Adipocyte (in vitro differentiated cells): ENCODE measurements at places on chromosomes 5 and 9.

DNA sequence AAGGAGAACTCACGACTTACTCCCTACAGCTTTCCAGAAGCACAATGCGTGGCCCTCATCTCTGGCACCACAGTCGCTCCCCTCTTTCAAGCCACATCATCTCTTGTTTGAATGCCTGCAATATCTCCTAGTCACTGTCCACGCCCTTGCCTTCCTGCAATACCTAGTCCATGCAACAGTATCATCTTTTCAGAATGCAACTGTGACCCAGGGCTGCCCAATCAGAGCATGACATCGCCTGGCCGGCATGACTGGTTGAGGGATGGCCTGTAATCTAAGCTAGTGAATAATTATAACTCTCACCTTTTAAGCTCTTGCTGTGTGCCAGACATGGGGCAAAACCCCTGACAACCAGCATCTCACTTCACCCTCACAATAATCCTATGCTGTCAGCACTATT lies 52.5 kb upstream of the CPEB4 start:
- DNase-seq, result no peak

- no peak for DNase-seq
These were observed 14.9 kb downstream of the HMGXB3 start for GRCh38 chr5:150015415-150015814.

- no peak for DNase-seq
These were observed 20.1 kb downstream of the SLC35D2 start for GRCh38 chr9:96363175-96363967.

GRCh38 chr5:14421851-14422250 lies 159.7 kb upstream of the OTULINL start:
- no peak for DNase-seq

DNA sequence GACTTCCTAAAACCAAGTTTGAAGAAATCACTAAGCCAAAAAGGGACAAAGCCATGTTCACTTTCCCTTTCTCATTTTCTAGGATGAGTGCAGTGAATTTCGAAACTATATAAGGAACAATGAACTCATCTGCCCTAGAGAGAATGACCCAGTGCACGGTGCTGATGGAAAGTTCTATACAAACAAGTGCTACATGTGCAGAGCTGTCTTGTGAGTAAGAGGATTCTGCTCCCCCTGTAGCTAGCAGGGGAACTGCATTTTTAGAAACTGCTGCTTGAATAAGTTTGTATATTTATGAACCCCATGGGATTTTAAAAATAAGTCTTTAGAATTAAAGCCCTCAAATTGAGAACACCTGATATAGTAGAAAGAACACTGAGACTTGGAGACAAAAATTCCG lies 42.7 kb upstream of the SPINK14 start:
- DNase-seq, result peak; percentile 15

GRCh38 chr9:138025908-138026307 lies 148.3 kb downstream of the CACNA1B start:
- no peak for DNase-seq

DNA sequence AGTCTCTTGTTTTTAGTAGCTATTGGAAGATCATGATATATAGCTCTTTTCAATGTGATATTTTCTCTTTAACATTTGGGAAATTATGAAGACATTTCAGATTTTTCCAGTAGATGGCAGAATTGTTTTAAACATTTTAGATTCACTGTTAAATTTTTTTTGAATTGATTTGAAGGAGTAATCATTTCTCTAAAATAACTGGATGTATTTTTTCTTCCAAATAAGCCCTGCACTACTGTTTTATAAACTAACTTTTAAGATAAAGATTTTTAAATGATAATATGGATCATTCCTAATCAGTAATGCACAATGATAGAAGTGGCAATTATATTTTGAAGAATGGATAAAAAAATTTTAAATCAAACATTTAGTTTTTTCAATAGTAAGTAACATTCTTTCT lies 14.2 kb downstream of the NDUFAF2 start:
- DNase-seq, result peak; percentile 76

GRCh38 chr9:22216730-22217172 lies 207.6 kb upstream of the CDKN2B start:
- peak; percentile 80 for DNase-seq

GRCh38 chr9:21688108-21689102 lies 114.0 kb upstream of the MTAP start:
- DNase-seq, result peak; percentile 61

GRCh38 chr9:14827805-14828204 lies 82.4 kb downstream of the FREM1 start:
- DNase-seq, result no peak

GRCh38 chr5:132406144-132406783 lies 36.8 kb downstream of the SLC22A5 start:
- DNase-seq, result no peak

DNA sequence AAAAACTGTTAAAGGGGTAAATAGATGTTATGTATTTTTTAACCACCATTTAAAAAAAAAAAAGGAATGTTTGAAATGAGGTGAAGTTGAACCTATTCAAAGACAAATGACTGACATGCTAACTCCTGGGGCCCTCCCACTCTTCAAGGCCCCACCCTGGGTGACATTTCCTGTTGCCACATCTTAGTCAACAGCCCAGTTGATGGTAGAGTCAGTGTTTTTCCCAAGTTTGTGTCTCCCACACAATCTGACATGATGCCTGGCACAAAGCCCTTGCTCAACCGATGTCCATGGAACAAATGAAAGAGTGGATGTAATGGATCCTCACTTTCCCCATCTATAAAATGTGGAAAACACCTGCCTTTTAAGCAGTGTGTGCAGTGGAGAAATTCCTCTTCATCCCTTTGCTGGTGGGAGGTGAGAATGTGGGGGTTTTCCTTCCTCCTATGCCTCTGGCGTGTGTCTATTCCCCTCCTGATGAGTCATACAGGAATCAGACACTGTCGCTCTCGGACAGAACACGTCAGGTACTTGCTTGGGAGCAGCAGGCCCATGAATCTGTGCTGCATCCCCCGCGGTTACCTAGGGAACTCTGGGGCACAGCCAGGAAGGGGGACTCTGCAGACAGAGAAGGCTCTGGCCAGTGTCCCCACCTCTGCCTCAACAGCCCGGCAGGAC lies 13.7 kb upstream of the ADRA1B start:
- no peak for DNase-seq

GRCh38 chr9:5025416-5025815 lies 40.3 kb downstream of the JAK2 start:
- DNase-seq, result no peak

DNA sequence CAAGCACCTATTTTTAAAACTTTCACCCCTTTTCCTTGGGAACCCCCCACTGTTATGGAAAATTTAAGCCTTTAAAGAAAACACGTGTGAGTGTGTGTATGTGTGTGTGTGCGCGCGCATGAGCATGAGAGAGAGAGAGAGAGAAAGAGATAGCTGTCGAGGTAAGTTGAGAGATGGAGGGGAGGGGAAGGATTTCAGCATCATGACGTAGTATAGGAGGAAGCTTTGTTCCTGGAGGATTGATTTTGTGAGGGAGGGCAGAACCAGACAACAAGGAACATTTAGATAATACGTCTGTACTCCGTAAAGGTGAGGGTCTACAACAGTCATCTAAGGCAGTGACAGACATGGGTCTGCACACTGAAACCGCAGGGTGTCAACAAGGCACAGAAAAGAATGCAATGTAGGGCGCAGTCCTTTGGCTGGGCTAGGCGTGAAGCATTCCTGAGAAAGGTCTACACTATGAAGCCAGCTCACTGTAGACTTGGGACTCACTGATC lies 227.7 kb downstream of the SMARCA2 start:
- no peak for DNase-seq

DNA sequence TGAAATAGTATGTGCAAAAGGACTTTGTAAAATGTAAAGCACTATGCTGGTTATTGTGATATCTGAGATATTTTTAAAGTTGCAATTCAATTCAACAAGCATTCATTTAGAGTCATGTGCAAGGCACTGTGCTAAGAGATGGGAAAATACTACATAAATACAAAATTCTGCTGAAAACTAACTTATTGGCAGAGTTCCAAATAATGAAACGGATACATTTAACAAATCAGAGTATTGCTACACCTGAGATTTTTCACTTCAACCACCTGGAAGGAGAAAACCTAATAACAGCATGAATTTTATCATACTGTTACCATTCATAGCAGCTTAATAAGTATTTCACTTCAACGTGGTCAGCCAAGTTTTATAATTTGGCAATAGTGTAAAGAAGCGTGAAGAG lies 6.1 kb upstream of the CTNNAL1 start:
- DNase-seq, result no peak

GRCh38 chr5:154514331-154514730 lies 36.3 kb upstream of the HAND1 start:
- no peak for DNase-seq

DNA sequence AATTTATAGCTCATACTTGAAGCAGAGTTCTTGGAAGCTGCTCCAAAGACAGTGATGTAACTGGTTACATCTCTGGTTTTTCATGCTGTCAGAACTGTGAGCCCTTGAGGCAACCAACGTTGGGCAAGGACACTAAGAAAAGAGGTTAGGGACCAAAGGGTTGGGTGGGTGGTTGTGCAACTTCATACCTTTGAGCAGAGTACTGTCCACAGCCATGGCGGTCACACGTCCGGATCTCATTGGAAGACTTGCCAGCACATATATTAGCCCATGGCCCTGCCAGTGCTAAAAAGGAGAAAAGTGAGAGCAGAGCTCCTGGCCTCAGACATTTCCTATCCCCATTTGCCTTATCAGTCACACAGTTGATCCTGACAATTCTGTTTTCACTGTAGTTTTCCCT lies 2.1 kb downstream of the LECT2 start:
- DNase-seq, result no peak

DNA sequence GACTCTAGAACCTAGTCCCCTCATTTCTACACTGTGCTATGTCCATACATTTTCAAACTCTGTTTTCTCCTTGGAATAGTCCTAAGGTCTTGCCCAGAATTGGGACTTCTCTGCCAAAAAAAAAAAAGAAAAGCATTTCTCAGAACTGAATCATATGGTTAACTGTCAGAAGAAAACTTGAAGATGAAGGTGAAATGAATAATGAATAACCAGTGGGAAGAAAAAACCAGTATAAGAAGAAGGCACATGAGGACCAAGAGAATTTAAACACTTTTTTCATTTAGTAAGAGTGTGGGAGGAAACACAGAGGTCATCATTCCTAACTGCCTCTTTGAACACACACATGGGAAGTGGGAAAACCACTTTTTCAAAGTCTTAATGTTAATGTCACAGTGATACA lies 197.7 kb downstream of the PRELID2 start:
- DNase-seq, result peak; percentile 7

GRCh38 chr5:121430538-121430937 lies 421.1 kb upstream of the FTMT start:
- no peak for DNase-seq

DNA sequence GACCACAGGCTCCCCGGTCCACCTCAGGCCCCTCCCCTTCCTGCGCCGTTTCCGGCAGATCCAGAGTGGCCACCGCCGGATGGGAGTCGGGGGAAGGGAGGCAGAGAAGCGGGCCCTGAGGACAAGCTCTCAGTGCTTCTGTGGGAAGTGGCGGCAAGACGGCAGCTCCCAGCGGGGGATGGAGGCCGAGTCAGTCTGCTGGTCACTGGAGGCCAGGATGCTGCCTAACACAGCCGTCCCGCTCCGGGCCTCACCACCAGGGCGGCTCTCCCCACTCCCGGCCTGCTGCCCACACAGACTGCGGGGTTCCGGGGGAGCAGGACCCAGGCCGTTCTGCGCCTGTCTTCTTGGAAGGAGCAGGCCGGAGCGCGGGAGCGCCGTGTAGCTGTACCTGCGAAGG lies 31.4 kb downstream of the FXN start:
- DNase-seq, result no peak

GRCh38 chr5:149410721-149411432 lies 31.8 kb upstream of the IL17B start:
- DNase-seq, result no peak

DNA sequence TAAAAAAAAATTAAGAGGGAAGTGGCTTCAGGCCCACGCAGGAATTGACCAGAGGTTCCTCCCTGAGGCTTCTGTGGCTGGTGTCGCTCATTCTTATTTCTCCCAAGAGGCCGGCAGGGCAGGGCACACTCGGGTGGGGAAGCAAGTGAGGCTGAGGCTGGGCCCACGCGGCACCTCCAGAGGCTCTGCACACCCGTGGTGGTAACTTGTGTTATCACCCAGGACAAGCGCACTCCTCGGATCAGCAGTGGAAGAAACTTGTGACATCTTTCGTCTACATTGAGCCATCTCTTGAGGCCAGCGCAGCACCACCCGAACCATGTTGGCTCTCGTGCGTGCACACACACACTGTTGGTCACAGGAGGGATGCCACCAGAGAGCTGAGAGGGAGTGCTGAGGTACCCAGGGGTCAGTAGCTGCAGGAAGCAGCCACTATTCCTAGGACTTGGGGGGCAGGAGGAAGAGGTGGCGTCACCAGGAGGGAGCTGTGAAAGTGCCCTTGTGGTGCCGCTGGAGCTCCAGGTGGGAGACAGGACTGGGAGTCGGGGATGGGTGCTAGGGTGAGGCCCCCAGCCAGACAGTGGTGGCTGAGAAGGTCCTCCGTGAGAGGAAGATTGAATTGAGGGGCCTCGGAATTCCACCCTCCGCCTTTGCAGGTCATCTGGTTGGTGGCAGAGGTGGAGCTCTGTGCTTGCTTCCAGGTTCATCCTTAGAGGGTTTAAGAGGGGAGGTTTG lies 6.4 kb downstream of the NDUFS6 start:
- DNase-seq, result no peak

GRCh38 chr5:345404-346195 lies 24.1 kb downstream of the AHRR start:
- no peak for DNase-seq

DNA sequence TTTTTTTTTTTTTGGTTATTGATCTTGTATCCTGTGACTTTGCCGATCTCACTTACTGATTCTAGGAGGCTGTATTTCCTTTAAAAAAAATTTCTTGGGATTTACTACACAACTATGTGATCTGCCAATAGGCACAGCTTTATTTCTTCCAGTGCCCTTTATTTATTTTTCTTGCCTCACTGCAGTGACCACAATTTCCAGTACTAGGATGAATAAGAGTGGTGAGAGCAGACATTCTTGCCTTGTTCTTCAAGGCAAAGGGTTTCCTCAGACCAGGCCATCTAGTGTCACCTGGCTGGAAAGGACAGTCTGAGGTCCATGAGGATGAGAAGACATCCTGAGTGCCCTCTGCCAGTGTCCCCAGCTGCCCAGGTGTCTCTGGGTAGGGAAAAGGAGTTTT lies 265.4 kb downstream of the SPOCK1 start:
- no peak for DNase-seq

DNA sequence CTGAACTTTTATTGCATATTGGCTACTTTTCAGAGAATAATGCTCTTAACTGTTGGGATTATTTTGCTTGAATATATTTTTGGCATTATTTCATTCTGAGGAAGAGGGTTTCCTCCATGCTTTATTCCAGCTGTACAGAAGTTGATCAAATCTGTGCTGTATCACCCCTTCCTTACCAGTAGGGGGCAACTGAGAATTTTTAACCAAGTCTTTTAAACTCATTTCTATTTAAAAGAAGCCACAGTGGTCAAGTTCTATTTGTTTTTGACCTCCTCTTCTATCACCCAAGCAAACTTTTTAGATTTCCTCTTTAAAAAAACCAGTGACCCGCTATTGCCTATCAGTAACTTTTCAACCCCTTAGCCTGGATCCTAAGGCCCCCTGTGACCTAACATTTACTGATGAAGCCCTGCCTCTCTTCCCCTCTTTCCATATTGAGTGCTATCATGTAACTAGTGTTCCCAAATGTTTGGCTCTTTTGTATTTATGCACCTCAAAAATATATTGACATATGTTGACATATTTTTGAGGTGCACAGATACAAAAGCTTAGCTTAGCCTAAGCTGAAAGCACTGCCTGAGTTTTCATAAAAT lies 80.6 kb downstream of the FBXO4 start:
- DNase-seq, result peak; percentile 57
